Activated T-helper 9 cell treated with anti-CD3 and anti-CD28 coated beads, Interleukin-2, amount 50 U/mL, for 16 hours (primary cell): ENCODE measurements at places on chromosomes 7 and 10.

DNA sequence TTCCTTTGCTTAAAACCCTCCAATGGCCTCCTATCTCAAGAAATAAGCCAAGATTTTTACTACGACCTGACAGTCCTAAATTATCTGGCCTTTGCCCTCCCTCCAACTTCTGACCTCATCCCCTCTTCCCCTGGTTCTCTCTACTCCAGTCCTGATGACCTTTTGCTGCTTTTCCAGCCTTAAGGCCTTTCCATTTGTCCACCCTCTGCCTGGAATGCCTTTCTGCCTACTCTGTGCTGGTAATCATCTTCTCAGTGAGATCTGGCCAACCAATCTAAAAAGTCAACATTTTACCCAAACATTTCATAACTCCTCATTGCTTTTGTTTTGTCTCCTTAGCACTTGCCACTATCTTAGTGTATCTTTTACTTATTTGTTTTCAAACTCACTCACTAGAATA lies 75.7 kb downstream of the VPS41 start:
- no peak for DNase-seq

DNA sequence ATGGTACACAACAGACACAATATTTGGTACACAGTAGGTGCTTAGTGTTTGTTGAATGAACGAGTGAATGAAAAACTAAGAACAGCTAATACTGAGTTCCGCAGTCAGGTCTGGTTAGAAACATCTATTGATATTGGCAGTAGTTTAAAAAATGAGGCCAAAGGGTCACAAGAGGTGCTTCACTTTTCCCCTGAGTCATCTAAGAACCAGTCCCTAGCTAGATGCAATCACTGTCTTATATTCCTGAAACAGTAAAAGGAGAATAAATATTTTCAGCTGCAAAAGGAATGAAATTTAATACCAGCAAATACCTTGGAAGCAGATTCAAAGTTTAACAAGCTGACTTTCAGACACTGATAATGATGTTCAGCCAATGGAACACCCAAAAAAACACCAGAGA lies 54.5 kb downstream of the SCRN1 start:
- DNase-seq: no peak

GRCh38 chr10:121296881-121297585 lies 301.2 kb downstream of the FGFR2 start:
- DNase-seq: no peak

GRCh38 chr10:84375881-84376280 lies 47.5 kb downstream of the CCSER2 start:
- DNase-seq: no peak
